ENCODE measurements at places on chromosomes 16 and 17.

GRCh38 chr17:82917699-82918345, 78.0 kb upstream of the ZNF750 start:
- DNase-seq = peak; percentile 45

GRCh38 chr16:52568983-52569690, 22.2 kb upstream of the TOX3 start:
- DNase-seq = no peak

GRCh38 chr17:77736721-77737120, 221.8 kb upstream of the TNRC6C start:
- no peak for DNase-seq

DNA sequence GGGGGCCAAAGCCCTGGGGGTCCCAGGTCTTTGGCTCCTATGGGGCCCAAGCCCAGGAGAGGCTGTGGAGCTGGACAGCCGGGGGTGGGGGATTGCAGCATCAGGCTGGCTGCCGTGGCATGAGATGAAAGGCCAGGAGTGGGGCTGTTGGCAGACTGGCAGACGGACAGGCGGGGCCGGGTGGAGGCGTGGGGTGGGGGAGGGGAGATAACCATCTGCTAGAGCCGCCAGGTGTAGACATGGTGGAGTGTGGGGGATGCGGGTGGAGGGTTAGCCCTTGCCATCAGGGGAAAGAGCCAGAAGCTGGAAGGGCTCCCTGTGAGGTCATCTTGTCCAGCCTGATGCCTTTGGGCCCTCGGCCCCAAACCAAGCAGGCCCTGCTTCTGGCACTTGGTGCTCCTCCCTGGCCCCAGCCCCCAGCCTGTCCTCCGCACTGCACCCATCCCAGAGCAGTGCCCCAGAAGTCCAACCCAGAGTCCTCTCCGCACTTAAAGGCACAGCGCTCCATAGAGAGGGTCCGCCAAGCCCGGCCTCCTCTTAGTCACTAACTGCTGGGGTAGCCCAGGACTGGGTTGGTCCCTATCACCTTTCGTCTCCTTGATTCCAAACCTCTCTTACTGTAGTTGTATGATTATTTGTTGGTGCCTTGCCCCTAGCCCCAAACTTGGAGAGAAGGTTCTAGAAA, 33.3 kb upstream of the DLX4 start:
- DNase-seq = no peak

DNA sequence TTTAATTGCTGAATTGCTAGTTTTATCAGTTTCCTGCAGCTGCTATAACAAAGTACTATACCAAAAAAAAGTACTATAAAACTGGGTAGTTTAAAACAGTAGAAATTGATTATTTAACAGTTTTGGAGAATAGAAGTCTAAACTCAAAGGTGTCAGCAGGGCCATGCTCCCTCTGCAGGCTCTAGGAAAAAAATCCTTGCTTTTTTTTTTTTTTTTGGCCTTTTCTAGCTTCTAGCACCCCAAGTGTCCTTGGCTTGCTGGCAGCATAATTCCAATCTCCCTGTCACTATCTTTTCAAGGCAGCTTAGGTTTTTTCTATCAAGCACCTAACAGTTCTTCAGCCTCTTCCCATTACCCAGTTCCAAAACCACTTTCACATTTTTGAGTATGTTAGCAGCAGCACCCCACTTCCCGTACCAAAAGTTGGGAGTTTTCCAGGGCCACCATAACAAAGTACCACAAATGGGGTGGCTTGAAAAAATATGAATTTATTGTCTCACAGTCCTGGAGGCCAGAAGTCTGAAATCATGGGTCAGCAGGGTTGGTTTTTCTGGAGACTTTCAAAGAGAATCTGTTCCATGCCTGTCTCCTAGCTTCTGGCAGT, 37.4 kb downstream of the BPTF start:
- DNase-seq = no peak

DNA sequence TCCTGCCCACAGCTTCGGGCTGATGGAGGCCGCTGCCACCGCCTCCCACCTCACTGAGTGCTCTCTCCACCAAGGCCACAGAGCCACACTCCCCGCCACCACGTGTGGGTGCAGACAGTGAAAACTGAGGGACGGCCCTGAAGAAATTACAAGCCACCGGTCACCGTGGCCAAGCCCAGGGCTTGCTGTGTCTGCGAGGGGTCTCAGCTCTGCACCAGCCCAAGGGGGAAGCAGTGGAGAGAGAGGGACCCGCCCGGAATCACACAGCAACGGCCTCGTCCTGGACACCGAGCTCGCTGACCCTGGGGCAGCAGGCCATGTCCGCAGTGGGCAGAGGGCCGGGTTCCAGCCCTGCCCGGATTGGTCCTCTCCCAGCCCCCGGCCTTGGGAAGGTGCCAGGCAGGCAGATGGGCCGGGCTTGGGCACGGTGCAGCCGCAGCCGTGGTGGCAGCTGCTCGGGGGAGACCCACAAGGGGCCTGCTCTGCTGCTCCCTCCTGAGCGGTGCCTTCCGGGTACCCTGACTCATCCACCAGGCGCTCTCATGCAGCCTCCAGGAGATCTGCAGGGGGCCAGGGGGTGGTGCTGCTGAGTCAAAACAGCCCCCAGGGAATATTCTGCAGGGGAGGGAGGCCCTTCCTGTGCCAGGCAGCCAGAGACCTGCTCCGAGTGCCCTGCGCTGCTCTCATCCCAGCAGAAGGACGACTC, 52.0 kb downstream of the CBFA2T3 start:
- peak; percentile 87 for DNase-seq

Measured in Kasumi-1 (cell line).